Cerebellar cortex (tissue), 1 donor: ENCODE measurements at places on chromosomes 2 and 18.

DNA sequence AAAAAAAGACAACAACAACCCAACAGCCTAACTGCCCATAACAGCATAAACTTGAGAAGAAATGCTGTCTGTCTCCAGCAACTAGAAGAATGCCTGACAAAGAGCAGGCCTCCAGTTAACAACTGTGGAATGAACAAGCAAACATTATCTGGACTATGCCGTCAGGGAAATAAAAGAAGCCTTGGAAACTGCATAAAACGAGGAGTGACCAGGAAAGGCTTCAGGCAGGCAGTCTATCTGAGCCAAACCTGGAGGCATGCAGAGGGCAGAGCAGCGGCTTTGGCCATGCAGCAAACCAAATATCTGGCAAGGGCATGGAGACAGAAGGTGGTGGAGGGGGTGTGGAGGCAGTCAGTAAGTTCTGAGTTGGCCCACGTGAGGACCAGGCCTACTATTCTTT lies 11.1 kb downstream of the HES6 start:
- peak; percentile 25 for DNase-seq

GRCh38 chr2:109288544-109289368 lies 159.8 kb downstream of the SH3RF3 start:
- no peak for DNase-seq

- no peak for DNase-seq
Observed at GRCh38 chr18:59514203-59514602, 155.1 kb upstream of the LMAN1 start.

DNA sequence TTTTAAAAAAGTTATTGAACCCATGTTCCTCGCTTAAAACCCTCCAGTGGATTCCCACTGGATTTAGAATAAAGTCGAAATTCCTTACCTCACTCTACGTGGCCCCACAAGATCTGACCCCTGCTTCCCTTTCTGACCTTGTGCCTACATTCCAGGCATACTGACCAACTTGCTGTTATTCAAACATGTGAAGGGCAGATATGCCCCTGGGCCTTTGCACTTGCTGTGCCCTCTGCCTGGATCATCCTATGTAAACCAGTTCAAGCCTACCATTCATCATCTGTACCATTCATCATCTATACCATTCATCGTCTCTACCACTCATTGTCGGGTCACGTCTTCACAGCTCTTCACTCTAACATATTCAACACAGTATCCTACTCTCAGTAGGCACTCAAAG lies 41.3 kb upstream of the LPIN2 start:
- DNase-seq, result no peak

DNA sequence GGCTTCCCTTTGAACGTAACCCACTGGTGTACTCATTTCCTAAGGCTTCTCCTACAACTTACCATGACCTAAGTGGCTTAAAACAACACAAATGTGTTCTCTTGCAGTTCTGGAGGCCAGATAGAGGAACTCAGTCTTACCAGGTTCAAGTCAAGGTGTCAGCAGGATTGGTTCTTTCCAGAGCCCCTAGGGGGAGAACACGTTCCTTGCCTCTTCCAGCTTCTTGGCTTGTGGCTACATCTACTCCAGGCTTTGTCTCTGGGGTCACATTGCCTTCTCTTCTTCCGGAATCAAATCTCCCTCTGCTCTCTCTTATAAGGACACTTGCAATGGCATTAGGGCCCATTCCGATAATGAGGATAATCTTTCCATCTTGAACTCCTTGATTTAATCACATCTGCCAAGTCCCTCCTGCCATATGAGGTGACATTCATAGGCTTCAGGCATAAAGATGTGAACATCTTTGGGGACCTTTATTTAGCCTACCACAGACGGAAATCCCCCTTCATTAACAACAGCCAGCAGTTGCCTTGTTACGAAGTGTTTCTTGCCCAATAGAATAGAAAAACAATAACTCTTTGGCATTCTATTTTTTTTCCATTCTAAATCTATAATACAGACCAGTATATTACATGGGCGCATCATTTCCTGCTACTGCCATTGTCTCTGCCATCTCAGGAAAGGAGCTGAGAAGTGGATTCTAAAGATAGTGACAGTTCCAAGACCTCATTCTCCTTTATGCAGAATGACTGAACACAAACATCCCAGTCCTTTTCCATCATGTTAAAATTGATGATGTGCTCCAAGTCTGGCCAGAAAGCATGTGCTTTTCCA lies 362.0 kb downstream of the ZNF521 start:
- peak; percentile 34 for DNase-seq

DNA sequence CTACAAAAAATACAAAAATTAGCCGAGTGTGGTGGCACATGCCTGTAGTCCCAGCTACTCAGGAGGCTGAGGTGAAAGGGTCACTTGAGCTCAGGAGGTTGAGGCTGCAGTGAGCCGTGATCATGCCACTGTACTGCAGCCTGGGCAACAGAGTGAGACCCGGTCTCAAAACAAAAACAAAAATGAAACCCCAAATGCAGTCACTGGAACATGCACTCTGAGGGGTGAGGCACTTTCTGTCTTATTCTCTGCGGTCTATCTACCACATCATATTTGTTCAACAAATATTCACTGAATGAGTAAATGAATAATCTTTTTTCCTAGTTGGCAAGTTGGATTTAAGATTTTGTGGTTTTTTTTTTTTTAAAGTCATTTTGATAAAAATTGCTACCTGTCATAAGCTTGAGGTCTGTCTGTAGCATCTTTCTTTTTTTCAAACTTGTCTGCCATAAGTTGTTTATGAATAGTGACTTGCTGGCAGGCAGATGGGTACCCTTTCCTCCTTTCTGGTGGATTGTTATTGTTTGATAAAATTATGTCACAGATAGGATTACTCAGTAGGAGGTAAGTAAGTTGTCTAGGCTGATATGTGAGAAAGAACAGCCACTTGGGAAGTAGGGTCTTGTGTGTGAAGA lies 11.8 kb downstream of the CHRNA1 start:
- DNase-seq, result no peak

DNA sequence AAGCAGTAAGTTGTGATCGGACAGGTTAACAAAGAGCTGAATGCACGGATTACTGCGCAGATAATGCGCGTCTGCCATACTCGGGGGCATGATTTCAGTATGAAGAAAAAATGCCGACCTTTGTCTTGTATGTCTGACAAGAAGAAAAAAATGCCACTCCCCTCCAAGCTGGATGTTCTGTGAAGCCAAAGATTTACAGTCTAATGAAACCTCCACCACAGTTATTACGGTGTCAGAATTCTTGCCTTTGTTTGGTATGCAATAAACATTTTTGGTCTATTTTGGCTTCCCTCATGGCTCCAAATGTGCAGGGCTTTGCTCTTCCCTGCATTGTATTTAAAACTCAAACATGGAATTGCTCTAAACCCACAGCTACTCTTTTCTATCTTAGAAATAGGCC lies 72.2 kb upstream of the THUMPD2 start:
- DNase-seq, result no peak

GRCh38 chr2:17879137-17879912 lies 858 bp downstream of the KCNS3 start:
- DNase-seq, result no peak

DNA sequence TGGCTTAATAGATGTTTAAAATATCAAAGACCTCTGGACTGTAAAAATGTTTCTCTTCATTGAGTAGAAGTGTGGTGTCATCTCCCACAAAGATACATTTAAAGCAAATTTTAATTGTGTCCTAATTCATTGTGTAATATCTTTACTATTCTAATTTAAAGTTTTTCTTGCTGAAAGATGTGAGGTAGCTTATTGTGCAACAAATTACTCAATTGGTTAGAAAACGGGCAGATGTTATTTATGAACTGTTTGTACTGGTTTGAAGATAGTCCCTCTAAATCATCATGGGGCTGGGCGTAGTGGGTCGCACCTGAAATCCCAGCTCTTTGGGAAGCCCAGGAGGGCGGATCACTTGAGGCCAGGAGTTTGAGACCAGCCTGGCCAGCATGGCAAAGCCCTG lies 65.3 kb downstream of the CYBRD1 start:
- DNase-seq, result no peak

DNA sequence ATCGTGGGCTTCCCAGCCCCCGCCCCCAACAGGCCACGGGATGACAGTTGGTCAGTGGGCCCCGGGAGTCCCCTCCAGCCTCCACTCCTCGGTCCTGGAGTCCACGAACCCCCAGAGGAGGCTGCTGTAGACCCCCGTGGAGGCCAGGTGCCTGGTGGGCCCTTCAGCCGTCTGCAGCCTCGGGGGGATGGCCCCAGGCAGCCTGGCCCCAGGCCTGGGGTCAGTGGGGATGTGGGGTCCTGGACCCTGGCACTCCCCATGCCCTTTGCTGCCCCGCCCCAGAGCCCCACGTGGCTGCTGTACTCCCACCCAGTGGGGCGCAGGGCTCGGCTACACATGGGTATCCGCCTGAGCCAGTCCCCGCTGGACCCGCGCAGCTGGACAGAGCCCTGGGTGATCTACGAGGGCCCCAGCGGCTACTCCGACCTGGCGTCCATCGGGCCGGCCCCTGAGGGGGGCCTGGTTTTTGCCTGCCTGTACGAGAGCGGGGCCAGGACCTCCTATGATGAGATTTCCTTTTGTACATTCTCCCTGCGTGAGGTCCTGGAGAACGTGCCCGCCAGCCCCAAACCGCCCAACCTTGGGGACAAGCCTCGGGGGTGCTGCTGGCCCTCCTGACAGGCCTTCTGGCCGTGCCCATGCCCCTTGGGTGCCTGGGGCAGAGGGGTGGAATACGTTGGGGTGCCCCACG lies 7.6 kb downstream of the NEU4 start:
- no peak for DNase-seq

GRCh38 chr2:13696601-13697000 lies 935.9 kb upstream of the LRATD1 start:
- no peak for DNase-seq

DNA sequence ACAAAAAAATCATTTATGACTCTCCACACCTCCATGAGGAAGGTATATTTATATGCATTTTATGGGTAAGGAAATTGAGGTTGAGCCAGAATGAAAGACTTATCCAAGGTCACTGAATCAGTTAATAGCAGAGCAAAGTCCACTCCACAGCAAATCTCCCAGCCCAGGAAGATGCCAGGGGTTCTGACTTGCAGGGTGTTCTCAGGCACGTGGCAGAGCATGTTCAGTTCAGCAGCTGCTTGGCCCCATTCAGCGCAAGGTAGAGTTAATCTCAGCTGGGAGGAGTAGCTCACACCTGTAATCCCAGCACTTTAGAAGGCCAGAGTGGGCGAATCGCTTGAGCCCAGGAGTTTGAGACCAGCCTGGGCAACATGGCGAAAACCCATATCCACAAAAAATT lies 17.8 kb upstream of the DGKD start:
- DNase-seq, result no peak

DNA sequence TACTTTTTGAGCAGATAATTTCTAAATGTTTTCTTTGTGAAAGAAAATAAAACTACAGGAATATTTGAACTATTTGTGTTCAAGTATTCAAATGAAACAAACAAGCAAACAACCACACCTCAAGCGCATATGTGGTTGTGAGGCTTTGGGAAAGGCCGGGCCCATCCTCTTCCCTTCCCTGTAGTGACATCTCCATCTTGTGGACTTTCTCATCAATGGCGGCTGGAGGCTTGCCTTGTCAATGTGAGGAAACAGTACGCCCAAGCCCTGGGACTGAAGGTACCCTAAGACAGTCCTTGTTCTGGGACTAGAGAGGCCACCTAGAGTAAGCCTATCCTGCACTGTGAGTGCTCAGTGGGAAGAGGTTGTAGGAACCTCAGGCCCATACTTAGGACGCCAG lies 166.8 kb downstream of the TPGS2 start:
- DNase-seq, result no peak

DNA sequence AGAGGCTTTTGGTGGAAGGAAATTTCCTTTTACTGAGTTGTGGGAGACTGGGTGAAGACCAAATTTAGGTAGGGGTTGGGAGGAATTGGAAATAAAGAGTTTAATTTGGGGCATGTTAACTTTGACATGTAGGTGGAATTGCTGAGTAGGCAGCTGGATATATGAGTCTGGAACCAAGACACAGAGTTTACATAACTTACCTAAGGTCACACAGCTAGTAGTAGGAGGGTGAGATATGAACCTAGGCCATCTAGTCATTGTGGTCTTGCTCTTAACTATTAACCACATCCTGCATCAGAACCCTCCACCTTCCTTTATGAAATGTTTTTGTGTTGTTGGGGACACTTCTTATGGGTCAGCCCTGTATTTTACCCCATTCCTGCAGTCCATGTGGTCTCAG lies 113.1 kb downstream of the ICOS start:
- DNase-seq, result no peak

- DNase-seq, result no peak
Observed at GRCh38 chr2:110766291-110766690, 33.9 kb downstream of the ACOXL start.

DNA sequence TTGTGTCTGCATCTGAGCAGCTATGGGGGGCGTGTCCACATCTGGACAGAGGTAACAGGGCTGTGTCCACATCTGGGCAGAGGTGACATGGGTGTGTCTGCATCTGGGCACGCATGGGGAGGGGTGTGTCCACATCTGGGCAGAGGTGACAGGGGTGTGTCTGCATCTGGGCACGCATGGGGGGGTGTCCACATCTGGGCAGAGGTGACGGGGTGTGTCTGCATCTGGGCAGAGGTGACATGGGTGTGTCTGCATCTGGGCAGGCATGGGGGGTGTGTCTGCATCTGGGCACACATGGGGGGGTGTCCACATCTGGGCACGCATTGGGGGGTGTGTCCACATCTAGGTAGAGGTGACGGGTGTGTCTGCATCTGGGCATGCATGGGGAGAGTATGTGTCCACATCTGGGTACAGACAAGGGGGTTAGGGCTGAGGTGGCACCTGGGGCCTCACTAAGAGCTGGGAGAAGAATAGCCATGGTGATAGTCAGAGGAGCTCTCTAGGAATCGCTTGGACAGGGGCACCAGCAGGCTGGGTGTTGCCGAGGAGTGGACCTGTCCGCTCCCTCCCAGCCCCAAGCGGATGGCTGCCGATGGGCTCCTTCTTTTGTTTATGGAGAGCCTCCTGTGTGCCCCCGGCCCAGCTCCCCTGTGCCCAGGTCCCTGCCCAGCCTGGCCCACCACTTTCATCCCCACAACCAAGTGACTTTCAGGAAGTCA lies 177.8 kb downstream of the EIPR1 start:
- DNase-seq, result no peak

DNA sequence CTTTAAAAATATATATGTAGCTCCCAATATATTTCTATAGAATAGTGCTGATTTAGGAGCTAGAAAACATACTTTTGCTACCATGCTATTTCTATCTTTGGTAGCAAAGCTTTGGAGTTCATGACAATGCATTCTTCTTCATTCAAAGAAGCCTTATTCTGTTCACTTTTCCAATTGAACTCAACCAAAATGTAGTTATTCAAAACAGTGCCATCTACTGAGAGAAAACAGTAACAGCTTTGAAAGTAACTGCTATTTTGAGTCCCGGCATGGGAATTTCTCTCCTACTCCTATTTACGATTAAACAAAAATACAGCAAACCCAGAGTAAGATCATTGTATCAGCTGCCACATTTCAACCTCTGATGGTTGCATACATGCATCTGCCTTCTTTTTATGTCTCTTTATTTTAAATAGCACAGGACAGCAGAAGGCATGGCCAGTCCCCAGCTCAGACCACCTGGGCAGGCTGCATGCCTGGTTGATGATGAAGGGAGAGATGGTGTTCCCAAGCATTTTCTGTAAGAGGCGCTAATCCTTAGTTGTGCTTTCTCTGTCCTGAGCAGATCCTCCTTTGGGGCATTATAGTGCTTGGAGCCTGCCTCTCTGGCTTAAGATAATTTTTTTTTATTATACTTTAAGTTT lies 69.7 kb upstream of the SULT1C3 start:
- peak; percentile 17 for DNase-seq
